ENCODE measurements at places on chromosomes 2 and 18.
A peak's percentile ranks its signal among the peaks of the same experiment; 100 is the strongest.

DNA sequence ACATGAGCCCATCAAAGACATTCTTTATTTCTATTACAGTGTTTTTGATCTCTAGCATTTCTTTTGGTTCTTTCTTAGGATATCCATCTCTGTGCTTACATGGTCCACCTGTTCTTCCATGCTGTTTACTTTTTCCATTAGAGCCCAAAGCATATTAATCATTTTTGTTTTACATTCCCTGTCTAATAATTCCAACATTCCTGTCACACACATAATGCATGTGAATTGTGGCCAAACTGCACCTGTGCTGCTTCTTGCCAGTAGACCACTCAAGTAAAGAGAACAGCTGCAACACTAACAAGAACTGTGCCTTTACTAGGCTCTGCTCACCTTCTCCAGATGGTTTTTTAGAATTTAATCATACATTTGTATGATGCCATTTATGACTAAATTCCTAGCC, 103.0 kb downstream of the PTH2R start:
- DNase-seq: no peak

DNA sequence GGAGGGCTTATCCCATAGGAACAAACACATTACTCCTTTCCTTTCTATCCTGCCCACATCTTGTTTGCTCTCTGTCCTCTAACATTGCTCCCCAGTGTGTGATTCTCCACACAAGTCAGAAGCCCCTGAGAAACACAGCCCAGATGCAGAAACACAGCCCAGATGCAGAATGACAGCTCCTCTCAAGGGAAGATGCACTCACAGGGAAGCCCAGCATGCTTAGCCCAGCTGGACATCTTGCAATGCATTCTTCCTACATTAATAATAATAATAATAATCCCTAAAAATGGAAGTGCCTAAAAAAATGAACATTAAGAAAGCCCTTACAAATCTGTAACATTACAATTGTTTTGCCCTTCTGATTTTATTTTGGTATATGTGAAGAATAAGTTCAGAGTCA, 172.1 kb downstream of the CBLN2 start:
- no peak for DNase-seq

- no peak for DNase-seq
Observed at GRCh38 chr18:53503914-53504441, 720.5 kb downstream of the MBD2 start.

- DNase-seq: no peak
Observed at GRCh38 chr2:182142062-182142461, 156.4 kb downstream of the PPP1R1C start.

DNA sequence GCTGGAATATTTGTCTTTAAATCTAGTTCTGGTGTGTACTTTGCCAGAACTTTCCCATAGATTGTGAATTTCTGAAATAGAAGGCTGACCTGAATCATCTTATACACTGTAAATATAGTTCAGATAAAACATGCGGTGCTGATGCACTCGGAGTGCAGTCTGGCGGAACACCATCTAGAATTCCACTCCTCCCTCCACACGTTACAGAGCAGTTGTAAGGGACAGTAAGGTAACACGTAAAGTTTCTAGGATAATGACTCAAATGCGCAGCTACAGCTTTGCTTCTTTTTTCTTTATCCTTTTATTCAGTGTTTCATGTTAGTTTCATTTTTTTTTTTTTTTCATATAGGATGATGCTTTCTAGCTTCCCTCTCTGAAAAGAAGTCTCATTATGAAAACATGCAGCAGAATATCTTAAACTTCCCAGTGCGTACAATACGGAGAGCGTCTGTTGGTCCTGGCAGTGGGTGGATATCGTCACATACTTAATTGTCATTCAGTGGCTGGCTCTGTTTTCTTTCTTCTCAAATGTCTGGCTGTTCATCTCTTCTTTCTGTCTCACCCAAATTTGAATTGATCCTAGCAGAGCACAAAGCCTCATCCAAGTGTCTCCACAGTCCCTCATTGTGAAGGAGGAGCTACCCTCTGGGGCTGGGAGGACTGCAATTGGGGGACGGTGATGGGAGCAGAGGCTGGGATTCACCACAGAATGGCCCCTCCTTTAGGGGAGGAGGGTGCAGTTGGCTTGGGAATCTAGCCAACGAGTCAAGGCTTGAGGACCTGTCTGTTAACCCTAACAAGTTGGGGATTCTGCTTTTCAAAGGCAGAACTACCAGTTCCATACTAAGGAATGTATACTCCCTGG, 138.8 kb downstream of the MYT1L start:
- DNase-seq: no peak

- peak; percentile 3 for DNase-seq
Observed at GRCh38 chr2:37809525-37809924, 115.6 kb upstream of the RMDN2 start.

DNA sequence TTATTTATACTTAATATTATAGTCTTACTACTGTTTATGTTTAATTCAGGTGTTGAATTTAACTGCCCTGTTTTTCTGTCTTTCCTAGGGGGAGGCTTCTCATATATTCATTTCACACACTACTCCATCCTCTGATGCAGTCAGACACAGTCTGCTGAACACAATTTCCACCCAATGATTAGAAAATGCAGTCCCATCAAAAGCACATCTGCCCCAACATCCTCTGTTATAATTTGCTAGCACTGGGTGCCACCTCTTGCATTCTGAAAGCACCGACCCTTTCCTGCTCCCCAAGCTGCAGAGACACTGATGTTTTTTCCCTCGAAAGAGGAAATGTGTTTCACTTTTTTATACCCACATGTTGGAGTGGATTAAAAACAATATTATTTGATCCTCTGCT, 474.7 kb downstream of the PID1 start:
- DNase-seq: no peak

DNA sequence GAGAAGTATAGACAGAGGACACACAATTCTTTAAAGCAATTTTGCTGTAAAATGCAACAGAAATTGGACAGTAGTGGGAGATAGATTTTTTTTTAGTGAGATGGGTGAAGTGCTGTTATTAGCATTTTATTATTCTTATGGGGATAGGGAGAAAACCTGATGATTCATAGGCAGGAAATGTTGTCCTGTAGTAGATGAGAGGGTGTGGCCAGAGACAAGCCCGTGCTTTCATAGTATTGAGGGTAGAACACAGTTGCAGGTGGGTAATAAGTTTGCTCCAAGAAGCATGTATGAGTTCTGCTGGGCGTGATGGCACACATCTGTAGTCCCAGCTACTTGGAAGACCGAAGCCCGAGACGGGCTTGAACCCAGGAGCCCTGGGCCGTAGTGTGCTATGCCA, 128.3 kb upstream of the ARHGAP28 start:
- no peak for DNase-seq

DNA sequence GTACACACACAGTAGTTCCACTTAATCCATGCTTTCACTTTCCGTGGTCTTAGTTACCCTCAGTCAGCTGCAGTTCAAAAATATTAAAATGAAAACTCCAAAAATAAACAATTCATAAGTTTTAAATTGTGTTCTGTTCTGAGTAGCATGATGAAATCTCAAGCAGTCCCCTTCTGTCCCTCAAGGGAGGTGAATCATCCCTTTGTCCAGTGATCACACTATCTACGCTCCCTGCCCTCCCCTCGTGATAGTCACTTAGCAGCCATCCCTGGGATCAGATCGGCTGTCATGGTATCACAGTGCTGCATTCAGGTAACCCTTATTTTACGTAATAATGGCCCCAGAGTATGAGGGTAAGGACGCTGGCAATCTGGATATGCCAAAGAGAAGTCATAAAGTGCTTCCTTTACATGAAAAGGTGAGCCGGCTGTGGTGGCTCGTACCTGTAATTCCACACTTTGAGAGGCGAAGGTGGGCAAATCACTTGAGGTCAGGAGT, 5.8 kb upstream of the RTN4 start:
- DNase-seq: no peak

DNA sequence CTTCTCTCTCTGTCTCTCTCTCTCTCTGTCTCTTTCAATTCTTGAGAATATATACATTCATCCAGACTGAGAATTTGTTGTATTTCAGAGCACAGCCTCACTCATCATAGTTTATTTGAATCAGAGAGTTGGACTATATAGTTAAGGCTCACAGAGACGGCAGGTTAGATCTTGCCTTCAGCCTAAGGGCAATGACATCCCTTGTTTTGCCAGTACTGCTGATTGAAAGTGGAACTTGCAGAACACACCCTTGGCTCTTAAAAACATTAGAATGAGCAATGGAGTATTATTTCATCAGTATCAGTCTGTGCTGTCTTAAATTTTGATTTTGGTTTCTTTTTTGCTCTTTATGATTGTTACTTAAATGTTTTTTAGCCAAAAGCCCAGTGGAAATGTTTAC, 62.0 kb upstream of the DSG1 start:
- DNase-seq: no peak

GRCh38 chr2:36515538-36515937, 82.4 kb downstream of the FEZ2 start:
- no peak for DNase-seq

DNA sequence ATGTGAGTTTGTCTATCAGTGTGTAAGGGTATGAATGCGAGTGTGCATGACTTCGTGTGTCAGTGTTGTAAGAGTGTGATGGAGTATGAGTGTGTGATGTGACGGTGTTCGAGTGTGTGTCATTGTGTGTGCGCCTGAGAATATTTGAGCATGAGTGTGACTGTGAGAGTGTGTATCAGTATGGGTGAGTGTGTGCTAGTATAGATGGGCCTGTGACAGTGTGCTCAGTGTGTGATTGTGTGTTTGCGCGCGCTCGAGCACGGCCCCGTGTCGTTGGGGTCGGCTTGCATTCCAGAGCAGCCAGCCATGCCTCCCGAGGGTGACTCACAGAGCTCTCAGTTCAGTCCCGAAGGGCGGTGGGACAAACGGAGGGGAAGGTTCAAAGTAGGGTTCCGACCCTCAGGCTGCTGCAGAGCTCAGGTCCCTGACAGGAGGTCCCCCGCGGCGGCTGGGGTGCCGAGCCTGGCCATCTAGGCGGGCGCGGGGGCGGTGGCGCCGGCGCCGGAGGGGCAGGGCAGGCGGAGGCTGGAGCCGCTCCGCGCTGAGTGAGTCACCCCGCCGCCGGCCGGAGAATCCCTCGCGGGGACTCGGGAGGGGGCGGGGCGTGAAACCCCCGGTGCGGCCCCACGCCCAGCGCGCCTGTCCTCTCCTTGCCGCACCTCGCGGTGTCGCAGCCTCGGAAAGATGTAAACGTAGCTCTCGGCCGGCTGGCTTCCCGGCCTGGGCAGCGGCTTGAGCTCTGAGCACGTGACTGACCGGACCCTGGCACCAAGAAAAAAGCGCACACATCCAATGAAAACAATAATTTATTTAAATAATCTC, 3.8 kb downstream of the DLX2 start:
- DNase-seq: no peak

- no peak for DNase-seq
Observed at GRCh38 chr2:43135583-43135982, 90.8 kb downstream of the ZFP36L2 start.

- no peak for DNase-seq
Observed at GRCh38 chr18:5456577-5457461, 87.0 kb downstream of the EPB41L3 start.

DNA sequence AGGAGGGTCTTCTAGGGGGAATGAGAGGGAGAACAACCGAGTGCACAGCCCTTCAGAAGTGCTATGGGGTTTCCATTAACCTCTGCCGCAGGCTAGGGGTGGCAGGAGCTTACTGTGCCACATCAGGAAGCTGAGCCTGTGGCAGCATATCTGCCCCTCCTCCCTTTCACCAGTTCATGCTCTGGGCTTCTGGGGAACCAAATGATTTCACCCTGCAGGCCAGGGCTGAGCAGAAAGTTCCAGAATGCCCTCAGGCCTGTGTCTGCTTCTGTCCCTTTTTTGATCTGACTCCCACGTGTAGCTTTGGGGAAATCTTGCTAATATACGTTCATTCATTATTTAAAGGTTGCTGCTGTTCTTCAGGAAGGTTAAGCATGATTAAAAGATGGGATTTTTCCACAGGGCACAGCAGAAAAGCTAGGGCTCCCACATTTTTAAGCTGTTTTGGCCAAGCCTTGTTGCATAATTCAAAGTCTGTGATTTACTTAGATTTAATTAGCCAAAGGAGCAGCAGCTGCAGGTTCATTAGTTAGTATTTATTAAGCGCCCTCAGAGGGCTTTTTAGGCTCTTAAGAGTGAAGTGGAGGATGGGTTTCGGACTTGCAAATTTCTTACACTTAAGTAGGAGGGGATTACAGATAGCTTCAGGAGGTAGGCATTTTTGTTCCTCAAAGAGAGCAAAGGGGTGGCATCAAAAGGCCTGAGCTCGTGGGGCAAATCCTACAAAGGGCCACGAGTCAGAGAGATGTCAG, 10.2 kb downstream of the TMEM247 start:
- no peak for DNase-seq

DNA sequence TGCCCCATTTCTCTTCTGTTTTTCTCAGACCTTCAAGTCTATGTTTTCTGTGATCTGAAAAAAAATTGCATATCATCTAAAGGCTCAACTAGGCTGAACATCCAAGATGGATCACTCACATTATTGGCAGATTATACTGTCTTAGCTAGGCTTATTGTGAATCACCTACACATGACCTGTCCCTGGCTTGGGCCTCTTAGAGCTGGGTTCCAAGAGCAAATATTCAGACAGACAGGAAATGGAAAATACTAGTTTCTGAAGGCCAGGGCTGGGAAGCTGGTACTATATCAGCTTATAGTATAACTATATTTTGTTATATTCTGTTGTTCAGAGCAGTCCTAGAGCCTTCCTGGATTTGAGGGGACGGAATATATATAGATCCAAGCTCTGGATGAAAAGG, 90.3 kb downstream of the PIK3C3 start:
- DNase-seq: no peak

DNA sequence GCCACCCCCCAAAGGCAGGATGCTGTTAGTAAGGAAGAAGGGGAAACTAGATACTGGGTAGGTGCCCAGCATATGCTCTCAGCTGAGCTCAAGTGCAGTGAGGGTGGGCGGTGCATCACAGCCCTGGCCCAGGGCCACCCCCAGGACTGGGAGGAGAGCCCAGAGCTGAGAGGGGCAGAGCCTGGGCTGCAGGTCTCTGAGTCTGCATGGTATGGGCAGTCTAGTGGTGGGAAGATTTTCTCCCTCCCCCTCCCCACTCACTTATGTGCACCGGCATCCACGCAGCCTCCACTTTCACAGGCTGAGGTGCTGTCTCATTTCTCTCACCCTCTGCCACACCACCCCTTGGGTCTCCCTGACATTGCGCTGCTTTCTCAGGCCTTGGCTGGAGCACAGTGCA, 48.5 kb upstream of the CAB39 start:
- no peak for DNase-seq

DNA sequence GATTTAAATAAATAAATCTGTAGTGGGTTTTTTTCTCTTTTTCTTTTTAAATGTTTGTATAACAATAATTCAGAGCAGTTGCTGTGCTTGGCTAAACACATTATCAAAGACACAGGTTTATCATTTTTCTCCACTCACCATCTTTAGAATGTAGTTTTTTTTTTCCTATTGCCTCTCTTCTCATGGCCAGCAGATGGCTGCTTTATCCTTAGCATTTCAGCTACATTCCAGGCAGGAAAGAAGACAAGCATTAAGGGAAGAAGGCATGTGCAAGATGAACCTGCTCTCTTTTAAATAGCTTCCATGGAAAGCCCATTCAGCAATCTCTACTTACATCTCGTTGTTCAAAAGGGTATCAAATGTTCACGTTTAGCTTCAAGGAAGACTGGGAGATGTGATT, 42.6 kb downstream of the ARHGAP15 start:
- no peak for DNase-seq

- DNase-seq: no peak
Observed at GRCh38 chr2:22270341-22270740, 1114.6 kb upstream of the KLHL29 start.
